Ascending aorta (tissue), 2 donors: ENCODE measurements at places on chromosomes 4 and X.
A peak's percentile ranks its signal among the peaks of the same experiment; 100 is the strongest.

DNA sequence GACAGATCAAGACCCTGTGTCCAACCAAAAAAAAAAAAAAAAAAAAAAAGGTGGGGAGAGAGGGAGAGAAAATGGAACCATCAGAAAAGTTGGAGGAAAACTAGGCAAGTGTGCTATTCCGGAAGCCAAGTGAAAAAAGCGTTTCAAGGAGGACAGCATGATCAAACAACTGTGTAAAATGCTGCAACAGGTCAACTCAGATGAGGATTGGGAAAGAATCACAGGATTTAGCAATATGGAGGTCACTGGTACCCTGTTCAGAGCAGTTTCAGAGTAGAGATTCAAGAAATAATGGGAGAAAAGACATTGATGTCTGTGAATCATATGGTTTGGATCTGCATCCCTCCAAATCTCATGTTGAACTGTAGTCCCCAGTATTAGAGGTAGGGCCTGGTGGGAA, 47.5 kb downstream of the TIGD4 start:
- no peak overlapping the region for H3K4me3 ChIP-seq
- no peaks in the 10 kb centered on the region for H3K36me3 ChIP-seq
- DNase-seq: no peak
- no peak overlapping the region for H3K27ac ChIP-seq
- no peaks in the 10 kb centered on the region for H3K4me1 ChIP-seq

- H3K27me3 ChIP-seq: no peaks in the 10 kb centered on the region
- no peaks in the 10 kb centered on the region for H3K4me1 ChIP-seq
- H3K36me3 ChIP-seq: peaks cover 14% of the 10 kb centered on the region
- DNase-seq: no peak
- H3K27ac ChIP-seq: no peak overlapping the region
Observed at GRCh38 chrX:104189837-104190236, 23.6 kb downstream of the FAM199X start.

DNA sequence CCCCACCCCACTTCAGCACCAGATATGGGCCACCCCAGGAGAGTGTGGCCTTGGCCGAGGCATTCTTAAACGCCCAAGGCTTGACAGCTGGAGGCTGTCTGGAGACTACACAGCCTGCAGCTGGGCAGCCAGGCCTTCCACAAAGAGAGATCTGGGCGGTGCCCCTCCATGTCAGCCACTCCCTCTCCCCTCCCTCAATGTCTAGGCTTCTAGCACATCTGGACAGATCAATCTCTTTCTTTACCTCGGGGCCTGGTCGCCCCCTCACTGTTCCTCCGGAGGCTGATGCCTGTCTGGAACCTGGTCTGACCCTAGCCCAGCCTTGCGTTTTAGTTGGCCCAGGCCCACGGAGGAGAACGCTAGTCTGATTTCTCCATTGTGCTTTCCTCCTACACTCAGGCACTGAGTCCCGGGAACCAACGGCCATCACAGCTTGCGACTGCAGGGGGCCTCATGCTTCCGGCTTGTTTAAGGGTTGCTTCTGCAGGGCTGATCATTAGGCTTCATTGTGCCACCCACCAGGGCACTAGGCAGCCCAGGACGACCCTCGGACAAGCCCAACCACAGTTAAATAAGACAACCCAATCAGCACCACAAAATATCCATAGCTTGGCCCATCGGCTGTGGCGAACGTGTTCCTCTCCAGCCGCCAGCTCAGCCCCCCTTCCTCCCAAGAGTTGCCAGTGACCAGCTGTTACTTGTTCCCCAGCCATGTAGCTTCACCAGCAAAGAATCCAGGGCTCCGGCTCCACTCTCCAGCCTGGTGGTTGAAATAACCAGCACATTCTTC, 200.6 kb downstream of the BCOR start:
- H3K4me3 ChIP-seq: no peak overlapping the region
- DNase-seq: no peak
- H3K27me3 ChIP-seq: no peaks in the 10 kb centered on the region
- H3K4me1 ChIP-seq: peaks cover 5% of the 10 kb centered on the region
- H3K27ac ChIP-seq: peak overlapping the region; percentile 33

GRCh38 chr4:19534159-19534558, 717.5 kb upstream of the SLIT2 start:
- H3K27me3 ChIP-seq: no peaks in the 10 kb centered on the region
- H3K27ac ChIP-seq: no peak overlapping the region
- H3K4me3 ChIP-seq: no peak overlapping the region
- no peak for DNase-seq
- H3K4me1 ChIP-seq: no peaks in the 10 kb centered on the region
- no peaks in the 10 kb centered on the region for H3K36me3 ChIP-seq

DNA sequence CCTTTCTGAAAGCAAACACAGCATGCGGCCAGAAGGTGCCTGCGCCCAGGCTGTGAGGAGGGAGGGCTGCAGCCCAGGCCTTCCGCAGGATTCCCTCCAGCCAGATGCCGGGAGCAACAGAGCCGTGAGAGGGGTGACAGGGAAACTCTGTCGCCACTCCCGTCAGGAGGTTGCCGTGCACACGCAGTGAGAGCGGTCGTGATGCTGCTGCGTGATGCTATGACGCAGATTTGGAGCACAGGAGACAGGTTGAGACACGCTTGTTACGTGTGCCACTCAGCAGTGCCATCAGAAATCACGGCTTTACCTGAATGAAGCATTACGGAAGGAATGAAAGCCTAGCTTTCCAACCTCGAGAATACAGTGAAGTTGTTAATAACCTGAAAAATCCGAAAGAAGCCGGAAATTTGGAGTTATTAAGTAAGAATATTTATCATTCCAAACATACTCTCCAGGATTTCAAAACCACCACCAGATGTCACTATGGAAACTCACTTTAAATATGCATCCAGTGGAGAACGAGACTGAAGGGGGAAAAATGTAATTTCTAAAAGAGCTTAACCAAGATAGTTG, 54.4 kb downstream of the FAT1 start:
- no peaks in the 10 kb centered on the region for H3K27me3 ChIP-seq
- no peaks in the 10 kb centered on the region for H3K4me1 ChIP-seq
- DNase-seq: no peak
- H3K27ac ChIP-seq: no peak overlapping the region
- H3K36me3 ChIP-seq: no peaks in the 10 kb centered on the region

DNA sequence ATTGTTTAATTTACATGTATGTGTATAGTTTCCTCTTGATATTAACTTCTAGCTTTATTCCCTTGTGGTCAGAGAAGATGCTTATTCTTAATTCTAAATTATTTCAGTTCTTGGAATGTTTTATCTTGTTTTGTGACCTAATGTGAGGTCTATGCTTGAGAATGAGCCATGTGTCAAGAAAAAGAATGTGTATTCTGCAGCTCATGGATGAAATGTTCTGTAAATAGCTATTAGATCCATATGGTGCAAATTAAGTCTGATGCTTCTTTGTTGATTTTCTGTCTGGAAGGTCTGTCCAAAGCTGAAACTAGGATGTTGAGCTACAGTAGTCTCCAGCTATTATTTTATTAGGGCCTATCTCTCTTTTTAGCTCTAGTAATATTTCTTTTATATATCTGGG, 187.3 kb upstream of the RASGEF1B start:
- DNase-seq: no peak
- no peak overlapping the region for H3K27ac ChIP-seq

DNA sequence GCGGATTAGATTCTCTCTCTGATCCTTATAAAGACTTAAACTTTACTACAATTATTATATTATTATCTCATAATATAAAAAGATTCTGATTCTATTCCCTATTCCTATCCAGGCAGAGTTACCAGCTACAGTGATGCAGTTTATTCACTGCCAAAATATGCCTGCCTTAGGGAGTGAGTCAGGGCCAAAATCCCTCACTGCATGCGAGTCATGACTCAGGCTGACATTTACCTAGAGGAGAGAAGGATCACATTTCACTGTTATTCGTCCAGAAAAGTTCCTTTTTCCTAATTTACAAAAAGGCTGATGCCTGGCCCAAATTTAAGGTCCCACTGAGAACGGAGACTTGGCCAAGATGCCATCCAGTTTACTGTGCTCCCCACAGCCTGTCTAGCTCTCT, 168.5 kb upstream of the LDB2 start:
- no peak overlapping the region for H3K4me3 ChIP-seq
- H3K27me3 ChIP-seq: no peaks in the 10 kb centered on the region
- no peaks in the 10 kb centered on the region for H3K36me3 ChIP-seq
- no peak overlapping the region for H3K27ac ChIP-seq

GRCh38 chr4:153465615-153466080, 512 bp upstream of the TMEM131L start:
- H3K4me3 ChIP-seq: peak overlapping the region; percentile 73
- H3K4me1 ChIP-seq: peaks cover 11% of the 10 kb centered on the region
- H3K27me3 ChIP-seq: no peaks in the 10 kb centered on the region
- DNase-seq: peak; percentile 85
- H3K36me3 ChIP-seq: no peaks in the 10 kb centered on the region
- peak overlapping the region; percentile 52 for H3K27ac ChIP-seq

- H3K36me3 ChIP-seq: no peaks in the 10 kb centered on the region
- no peak for DNase-seq
- no peak overlapping the region for H3K27ac ChIP-seq
- no peaks in the 10 kb centered on the region for H3K4me1 ChIP-seq
Observed at GRCh38 chr4:127491571-127491970, 141.2 kb upstream of the INTU start.

- no peak for DNase-seq
- H3K27me3 ChIP-seq: no peaks in the 10 kb centered on the region
- H3K27ac ChIP-seq: peak overlapping the region; percentile 82
Observed at GRCh38 chr4:87035881-87036509, 101.2 kb downstream of the AFF1 start.

GRCh38 chr4:99437723-99438404, 2.7 kb upstream of the ADH7 start:
- H3K4me1 ChIP-seq: no peaks in the 10 kb centered on the region
- H3K4me3 ChIP-seq: no peak overlapping the region
- no peak overlapping the region for H3K27ac ChIP-seq
- no peak for DNase-seq

- no peak overlapping the region for H3K27ac ChIP-seq
- no peaks in the 10 kb centered on the region for H3K36me3 ChIP-seq
- H3K4me1 ChIP-seq: peaks cover 4% of the 10 kb centered on the region
- no peak for DNase-seq
Observed at GRCh38 chr4:143282211-143282707, 54.4 kb upstream of the GAB1 start.

DNA sequence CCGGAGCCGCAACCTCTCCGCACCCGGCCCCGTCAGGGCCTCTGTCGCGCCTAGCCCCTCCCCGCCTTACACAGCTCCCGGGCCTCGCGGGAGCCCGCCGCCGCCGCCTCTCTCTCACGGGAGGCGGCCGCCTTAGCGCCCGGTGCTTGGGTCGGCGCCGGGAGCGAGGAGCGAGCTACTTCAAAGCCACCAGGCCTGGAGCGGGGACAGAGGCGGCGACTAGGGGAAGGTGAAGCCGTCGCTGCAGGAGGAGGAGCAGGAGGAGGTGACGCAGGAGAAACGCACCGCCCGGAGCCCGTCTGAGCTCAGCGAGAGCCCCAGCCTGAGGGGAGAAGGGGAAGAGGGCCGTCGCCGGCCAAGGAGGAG, 250 bp downstream of the USP9X start:
- peak overlapping the region; percentile 82 for H3K4me3 ChIP-seq
- H3K36me3 ChIP-seq: no peaks in the 10 kb centered on the region
- peak overlapping the region; percentile 95 for H3K27ac ChIP-seq
- H3K4me1 ChIP-seq: peaks cover 17% of the 10 kb centered on the region

DNA sequence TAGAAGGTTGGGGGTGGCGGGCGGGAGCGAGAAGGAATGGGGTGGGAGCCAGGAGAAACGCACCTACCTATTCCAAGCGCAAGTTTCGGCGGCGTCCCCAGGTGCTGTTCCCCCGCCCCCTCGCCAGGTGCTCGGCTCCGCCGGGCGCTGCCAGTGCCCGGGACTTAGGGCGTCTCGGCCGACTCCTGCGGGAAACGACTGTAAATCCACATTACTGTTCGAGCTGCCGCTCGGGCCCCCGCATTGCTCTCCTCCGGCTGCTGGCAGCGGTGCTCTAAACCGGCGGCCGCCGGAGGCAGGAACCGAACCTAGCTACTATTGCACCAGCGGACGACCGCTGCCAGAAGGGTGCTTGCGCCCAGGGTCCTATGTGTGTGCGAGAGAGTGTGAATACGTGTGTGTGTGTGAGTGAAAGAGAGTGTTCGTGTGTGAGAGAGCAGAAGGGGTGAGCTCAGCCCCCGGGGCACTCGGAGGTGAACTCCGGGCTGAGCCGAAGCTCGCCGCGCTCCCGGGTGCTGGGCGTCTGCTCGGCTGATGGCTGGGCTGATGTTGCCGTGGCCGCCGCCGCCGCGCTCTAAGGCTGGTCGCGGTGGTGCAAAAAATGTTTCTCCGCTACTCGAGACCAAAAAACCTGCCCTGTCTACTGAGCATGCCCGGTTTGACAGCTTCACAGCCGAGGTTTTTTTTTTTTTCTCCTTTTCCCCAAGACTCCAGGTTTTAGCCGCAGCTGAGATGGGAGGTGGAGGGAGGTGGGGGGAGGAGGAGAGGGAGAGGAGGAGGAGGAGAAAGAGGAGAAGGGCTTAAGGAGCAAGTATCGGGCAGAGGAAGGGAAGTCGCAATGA, 115.7 kb upstream of the TEX13C start:
- no peaks in the 10 kb centered on the region for H3K27me3 ChIP-seq
- H3K36me3 ChIP-seq: no peaks in the 10 kb centered on the region
- peak overlapping the region; percentile 56 for H3K27ac ChIP-seq

DNA sequence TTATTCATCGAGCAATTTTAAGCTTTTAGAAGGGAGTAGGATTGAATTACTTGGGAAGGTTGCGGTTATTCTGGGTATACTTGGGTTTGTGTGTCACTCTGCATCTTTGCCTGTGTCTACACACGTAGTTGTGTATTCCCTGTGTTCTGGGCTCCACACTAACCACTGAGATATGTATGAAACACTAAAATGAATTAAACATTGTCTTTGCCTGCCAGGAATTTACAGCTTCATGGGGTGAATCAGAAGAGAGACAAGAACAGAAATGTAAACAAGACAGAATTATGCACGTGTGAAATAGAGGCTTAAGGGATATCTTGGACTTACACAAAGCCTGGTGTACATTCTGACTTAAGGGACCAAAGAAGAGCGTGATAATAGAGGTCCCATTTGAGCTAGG, 228.5 kb downstream of the AFF2 start:
- H3K27ac ChIP-seq: no peak overlapping the region
- no peaks in the 10 kb centered on the region for H3K4me1 ChIP-seq
- no peak overlapping the region for H3K4me3 ChIP-seq
- H3K36me3 ChIP-seq: no peaks in the 10 kb centered on the region
- DNase-seq: no peak
- H3K27me3 ChIP-seq: no peaks in the 10 kb centered on the region

GRCh38 chr4:108130955-108131354, 37.8 kb downstream of the LEF1 start:
- H3K4me1 ChIP-seq: no peaks in the 10 kb centered on the region
- H3K36me3 ChIP-seq: no peaks in the 10 kb centered on the region
- H3K4me3 ChIP-seq: no peak overlapping the region
- no peak for DNase-seq
- no peaks in the 10 kb centered on the region for H3K27me3 ChIP-seq

GRCh38 chr4:112652216-112652615, 15.3 kb downstream of the LARP7 start:
- no peaks in the 10 kb centered on the region for H3K4me1 ChIP-seq
- H3K4me3 ChIP-seq: no peak overlapping the region
- no peaks in the 10 kb centered on the region for H3K27me3 ChIP-seq
- no peak for DNase-seq
